Right forelimb (tissue), 1 donor: ENCODE measurements at places on chromosomes 5 and 9.

GRCh38 chr9:93712896-93713295 lies 136.5 kb downstream of the PHF2 start:
- no peak for DNase-seq

GRCh38 chr9:124808246-124808956 lies 31.5 kb downstream of the OLFML2A start:
- DNase-seq = no peak

DNA sequence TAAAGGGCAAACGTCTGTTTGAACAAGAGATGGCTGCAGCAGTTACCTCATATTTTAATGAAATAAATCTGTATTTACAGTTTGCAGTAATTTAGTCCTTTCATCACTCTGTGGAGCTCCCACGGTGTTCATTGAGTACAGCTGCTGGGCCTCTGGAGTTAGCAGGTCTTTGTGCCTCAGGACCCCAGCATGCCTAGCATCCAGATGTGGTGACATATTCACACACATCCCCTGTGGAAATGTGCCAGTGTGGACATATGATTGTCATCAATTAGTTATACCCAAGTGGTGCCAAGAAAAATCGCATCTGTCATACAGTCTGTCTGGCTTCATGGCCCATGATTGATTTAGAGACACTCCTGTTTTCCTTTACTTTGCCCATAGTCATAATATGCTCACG lies 77.3 kb downstream of the NNT start:
- no peak for DNase-seq

DNA sequence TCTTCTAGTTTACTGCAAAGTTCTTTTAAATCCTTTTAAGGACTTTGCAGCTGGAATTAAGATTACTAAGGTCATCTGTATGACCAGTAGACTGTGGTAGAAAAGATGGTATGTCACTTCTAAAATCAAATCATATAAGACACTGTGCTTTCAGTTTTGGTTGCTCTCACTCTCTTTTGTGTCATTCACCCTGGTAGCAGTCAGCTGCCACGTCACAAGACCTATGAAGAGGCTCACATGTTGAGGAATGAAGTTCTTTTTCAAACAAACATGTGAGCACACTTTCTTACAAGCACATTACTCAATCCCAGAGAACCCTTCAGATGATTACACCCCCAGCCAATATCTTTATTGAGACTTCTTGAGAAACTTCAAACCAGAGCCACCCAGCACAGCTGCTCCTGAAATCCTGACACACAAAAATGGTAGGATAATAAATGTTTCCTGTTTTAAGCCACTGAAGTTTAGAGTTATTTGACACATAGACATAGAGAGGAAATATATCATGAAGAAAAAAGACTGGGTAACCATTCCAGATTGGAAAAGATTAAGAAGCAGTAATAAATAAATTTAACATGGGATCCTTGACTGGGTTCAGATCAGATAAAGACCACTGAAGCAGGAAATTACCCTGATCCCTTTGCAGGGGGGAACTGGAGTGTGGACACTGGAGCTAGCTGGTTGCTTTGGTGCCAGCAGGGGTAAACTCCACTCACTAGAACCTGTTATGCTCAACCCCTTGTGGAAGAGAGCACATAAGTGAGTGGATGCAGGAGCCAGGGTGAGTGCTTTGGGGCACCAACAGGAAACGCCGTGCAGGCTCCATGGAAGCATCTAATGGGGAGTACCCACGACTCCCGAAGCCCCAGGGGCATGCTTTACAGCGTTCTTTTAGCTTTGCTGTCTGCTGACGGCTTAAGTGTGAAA lies 64.1 kb downstream of the SLCO4C1 start:
- DNase-seq = no peak

DNA sequence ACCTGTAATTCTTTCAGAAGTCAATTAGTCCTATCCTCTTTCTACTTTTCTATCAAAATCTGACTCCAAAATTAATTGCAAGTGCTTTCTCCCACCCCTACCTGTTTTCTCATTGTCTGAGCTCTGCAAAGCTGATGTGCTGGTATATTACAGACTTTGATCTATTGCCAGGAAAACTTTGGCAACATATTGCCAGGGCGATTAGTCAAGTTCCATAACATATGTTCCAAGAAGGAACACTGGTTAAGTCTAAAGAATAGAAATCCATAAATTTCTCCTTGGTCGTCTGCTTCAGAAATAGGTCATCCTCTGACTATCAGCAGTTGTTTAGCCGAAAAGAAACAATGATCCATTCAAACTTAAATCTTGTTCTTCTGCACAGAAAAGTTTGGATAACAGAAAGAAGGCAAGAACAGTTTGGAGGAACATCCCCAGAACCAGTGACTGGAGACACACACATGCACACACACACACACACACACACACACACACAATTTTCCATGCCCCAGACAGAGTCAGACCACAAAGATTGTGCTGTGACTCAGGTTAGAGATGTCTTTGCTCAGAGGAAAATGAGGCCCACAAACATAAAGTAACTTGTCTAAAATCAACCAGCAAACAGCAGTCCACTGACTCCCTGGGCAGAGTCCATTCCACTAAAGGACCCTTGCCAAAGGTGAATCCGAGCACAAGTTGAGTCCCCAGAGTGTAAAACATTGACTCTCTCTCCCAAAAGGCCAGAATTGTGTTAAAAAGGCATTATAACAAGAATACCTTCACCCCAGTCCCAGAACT lies 202.1 kb downstream of the DEPDC1B start:
- no peak for DNase-seq

- DNase-seq = no peak
These were observed 528.1 kb upstream of the ST8SIA4 start for GRCh38 chr5:101431201-101431600.

GRCh38 chr5:181199881-181200638 lies 4.9 kb downstream of the TRIM7 start:
- no peak for DNase-seq

DNA sequence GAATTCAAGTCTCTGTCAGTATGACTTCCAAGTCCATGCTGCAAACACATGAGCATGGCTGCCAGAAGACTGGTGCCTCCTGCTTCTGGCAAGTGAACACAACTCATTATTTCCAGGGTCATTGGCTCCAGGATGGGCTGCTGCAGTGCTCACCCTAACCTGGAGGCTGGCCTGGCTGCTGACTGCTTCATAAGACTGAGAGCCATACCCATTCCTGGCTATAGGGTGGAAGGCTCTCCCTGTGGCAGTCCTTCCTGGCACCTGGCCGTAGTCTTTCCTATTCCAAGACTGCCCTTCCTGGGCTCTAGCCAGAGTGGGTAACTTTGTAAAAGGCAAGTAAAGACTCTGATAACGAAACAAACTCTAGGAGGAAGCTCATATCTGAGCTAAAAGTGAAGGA lies 51.2 kb downstream of the CXXC5 start:
- DNase-seq = no peak

- no peak for DNase-seq
These were observed 38.4 kb upstream of the RXRA start for GRCh38 chr9:134287591-134288491.

DNA sequence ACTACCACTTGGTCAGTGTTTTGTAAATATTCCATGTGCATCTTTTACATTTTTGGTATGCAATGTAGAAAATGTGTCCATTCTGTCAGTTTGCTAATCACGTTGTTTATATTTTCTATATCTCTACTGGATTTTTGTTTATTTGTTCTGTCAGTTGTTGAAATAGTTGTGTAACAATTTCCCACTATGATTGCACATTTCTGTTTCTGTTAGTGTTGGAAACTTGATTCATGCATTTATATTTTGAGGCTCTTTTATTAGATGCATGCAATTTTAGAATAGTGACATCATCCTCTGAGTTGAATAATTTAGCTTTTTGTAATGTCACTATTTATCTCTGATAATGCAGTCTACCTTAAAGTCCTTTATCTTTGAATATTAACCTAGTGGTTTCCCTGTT lies 25.8 kb upstream of the LECT2 start:
- DNase-seq = no peak
